ENCODE measurements at places on chromosomes 7 and 10. TPM values are rescaled to one million over a fixed set of nuclear protein-coding genes. Genes with fewer than 3 reads are reported as not detected.

- H3K4me3 ChIP-seq, result no peak overlapping the region
- H3K27me3 ChIP-seq, result no peaks in the 10 kb centered on the region
Observed at GRCh38 chr7:149087376-149087775, 3.1 kb downstream of the ZNF786 start.

The OPN1SW gene
- 0.45 TPM for total RNA-seq

DNA sequence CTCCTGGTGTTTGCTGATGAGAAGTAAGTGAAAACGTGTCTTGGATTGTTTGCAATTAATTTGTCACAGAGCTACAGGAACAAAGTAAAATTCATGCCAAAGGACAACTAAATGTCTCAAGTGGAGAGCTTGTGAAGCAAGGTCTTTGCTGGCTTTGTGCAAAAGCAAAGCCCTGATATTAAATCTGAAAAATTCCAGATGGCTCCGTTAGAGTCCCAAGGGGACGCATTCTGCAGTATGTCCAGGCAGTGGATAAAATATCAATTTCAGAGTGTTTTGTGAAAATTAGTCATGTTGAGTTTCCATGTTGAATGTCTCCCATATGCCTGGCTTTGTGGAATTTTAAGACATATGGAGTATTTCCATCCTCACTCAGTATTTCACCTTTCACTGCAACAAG, 102.5 kb upstream of the PTN start:
- no peak overlapping the region for H3K4me3 ChIP-seq
- no peaks in the 10 kb centered on the region for H3K4me1 ChIP-seq
- no peak overlapping the region for H3K27ac ChIP-seq
- DNase-seq, result no peak

DNA sequence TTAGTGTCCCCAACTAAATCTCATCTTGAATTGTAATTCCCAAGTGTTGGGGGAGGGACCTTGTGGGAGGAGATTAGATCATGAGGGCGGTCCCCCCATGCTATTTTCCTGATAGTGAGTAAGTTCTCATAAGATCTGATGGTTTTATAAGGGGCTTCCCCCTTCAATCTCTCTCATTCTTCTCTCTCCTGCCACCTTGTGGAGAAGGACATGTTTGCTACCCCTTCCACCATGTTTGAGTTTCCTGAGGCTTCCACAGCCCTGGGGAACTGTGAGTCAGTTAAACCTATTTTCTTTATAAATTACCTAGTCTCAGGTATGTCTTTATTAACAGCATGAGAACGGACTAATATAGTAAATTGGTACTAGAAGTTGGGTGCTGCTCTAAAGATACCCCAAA, 365.6 kb downstream of the ANKRD7 start:
- H3K36me3 ChIP-seq, result no peaks in the 10 kb centered on the region
- no peaks in the 10 kb centered on the region for H3K27me3 ChIP-seq
- H3K4me1 ChIP-seq, result no peaks in the 10 kb centered on the region
- H3K4me3 ChIP-seq, result no peak overlapping the region

DNA sequence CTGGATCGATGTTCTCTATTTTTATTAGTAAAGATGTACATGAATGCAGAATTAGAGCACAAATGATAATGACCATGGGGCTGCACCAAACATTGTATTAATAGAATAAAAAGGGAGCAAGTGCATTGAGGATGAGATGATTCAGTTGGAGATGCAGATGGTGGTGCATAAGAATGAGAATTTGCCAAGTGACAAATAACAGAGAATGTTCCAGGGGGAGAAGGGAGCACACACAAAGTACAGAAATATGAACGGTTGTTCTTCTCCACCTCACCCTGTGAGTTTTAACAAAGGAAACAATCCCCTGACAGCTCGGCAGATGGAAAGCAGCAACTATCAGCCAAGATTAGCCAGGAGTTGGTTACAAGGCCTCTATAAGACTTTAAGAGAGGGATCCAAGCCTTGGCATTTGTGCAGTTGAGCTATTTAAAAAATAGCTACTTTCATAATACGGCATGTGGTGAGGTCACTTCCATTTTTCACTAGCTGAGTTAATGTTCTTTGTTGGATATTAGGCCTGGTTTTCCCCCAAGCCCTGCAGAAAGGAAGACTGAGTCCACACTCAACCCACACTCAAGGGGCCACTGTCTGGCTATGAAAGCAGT, 462.5 kb downstream of the TNS3 start:
- no peaks in the 10 kb centered on the region for H3K27me3 ChIP-seq
- no peak overlapping the region for H3K27ac ChIP-seq
- DNase-seq, result no peak
- no peaks in the 10 kb centered on the region for H3K4me1 ChIP-seq
- no peaks in the 10 kb centered on the region for H3K36me3 ChIP-seq
- H3K4me3 ChIP-seq, result no peak overlapping the region
